ENCODE measurements at places on chromosomes 2 and 18. TPM values are rescaled to one million over a fixed set of nuclear protein-coding genes. Genes with fewer than 3 reads are reported as not detected.

The FAM110C gene
- 7.3 TPM for polyA plus RNA-seq

The PAX8 gene
- 25.1 TPM for polyA plus RNA-seq

The SH3BP4 gene
- 26.2 TPM for polyA plus RNA-seq

The TUBA4B gene
- 0.38 TPM for polyA plus RNA-seq

The FOXI3 gene
- 0.26 TPM for polyA plus RNA-seq

The EFR3B gene
- 47.6 TPM for polyA plus RNA-seq

The SLC30A3 gene
- 30.2 TPM for polyA plus RNA-seq

The ARHGEF4 gene
- 203 TPM for polyA plus RNA-seq

The LYPD1 gene
- polyA plus RNA-seq = 133 TPM

The HOXD4 gene
- 19.8 TPM for polyA plus RNA-seq

The AQP12B gene
- polyA plus RNA-seq = 0.44 TPM

The ATP5MC3 gene
- polyA plus RNA-seq = 312 TPM

The SPOPL gene
- 9.7 TPM for polyA plus RNA-seq

The MC2R gene
- polyA plus RNA-seq = not detected

The CD207 gene
- not detected for polyA plus RNA-seq

The SERPINB13 gene
- polyA plus RNA-seq = not detected

The UGT1A5 gene
- polyA plus RNA-seq = not detected

The MAP2 gene
- 397 TPM for polyA plus RNA-seq

The TSPYL6 gene
- 0.14 TPM for polyA plus RNA-seq

The ACTG2 gene
- polyA plus RNA-seq = 5.5 TPM

The CFC1 gene
- 21.4 TPM for polyA plus RNA-seq

The PRKAG3 gene
- polyA plus RNA-seq = not detected

The NPHP1 gene
- 11.8 TPM for polyA plus RNA-seq
